Naive thymus-derived CD4-positive, alpha-beta T cell (primary cell): ENCODE measurements at places on chromosomes 5 and 9. TPM values are rescaled to one million over a fixed set of nuclear protein-coding genes. Genes with fewer than 3 reads are reported as not detected.

LECT2 gene
- total RNA-seq = not detected in 2 replicates

DDX4 gene
- total RNA-seq = not detected

FYB1 gene
- 310 and 325 TPM in 2 replicates for total RNA-seq

OR5C1 gene
- not detected for total RNA-seq

VCAN gene
- total RNA-seq = 563 TPM

CXXC5 gene
- 6.4 TPM for total RNA-seq

IFNA2 gene
- not detected for total RNA-seq

PCDHA1 gene
- not detected for total RNA-seq

- no peak for DNase-seq
Observed at GRCh38 chr9:98491828-98492227, 216.9 kb downstream of the GABBR2 start.

- no peak for DNase-seq
Observed at GRCh38 chr9:3868466-3868865, 342.7 kb upstream of the RFX3 start.

DNA sequence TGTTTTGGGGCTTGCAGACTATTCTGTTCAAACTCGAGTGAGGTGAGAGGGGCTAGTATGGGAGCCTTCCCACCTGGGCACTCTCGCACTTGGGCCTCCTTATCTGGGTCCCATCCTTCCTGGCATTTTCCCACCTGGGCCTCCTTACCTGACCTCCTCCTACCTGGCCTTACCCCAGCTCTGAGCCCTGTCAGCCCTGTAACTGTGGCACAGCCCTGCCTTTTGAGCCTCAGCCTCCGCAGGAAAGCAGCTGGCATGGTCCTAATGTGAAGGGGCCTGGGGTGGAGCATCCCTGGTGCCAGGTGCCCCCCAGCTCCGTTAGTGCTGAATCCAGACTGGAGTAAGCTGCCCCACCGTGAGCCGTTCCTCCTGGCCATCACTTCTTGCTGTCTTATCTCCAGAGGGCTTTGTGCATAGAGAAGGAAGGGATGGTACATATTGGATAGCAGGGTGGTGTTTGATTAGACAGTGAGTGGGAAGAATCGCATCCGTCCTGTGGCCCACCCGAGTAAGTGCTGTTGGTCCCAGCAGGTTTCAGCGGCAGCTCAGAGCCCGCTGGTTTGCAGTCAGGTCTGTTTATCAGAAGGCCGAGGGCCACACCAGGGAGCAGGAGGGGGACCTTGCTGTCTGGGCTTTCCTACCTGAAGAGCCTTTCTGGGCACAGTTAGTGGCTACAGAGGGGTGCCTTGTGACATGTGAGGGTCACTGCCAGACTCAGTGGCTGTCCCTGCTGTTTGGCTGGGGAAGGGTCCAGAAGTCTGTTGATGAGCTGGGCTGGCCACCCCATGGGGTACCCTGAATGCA is 76.5 kb downstream of the WNK2 start:
- no peak for DNase-seq

GRCh38 chr5:73337586-73338255 is 110.9 kb downstream of the FOXD1 start:
- no peak for DNase-seq

DNA sequence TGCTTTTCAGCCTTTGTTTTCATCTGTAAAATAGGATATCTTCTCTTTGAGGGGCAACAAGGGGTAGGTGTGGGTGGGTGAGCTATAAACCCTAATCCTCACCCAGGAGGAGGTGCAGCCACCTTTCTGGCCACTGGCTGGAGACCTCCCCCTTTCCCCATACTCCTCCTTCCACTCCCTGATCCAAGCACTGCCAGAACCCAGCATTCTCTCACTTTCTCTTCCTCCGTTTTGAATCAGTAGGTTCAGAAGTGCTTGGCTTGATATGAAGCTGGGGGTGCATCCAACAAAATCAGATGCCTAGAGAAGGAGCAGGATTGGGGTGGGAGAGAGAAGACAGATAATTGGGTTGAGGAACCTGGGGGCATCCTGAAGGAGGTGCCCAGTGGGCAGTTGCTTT is 6.8 kb upstream of the NSD1 start:
- DNase-seq = no peak

GRCh38 chr5:34673463-34674125 is 17.5 kb downstream of the RAI14 start:
- DNase-seq = no peak

- DNase-seq = no peak
Observed at GRCh38 chr5:10301266-10301665, 6.4 kb downstream of the CMBL start.

DNA sequence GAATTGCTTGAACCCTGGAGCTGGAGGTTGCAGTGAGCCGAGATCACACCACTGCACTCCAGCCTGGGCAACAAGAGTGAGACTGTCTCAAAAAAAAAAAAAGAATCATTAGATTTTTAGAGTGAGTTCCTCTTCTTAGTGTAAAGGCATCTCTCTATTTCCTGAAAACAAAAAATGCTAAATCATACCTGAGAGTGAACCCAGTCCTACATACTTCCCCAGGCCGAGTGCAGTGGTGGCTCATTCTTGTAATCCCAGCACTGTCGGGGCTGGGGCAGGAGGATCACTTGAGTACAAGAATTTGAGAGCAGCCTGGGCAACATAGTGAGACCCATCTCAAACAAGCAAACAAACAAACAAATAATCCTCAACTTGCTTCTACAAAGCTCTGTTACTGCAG is 38.2 kb upstream of the LPAR1 start:
- DNase-seq = no peak

GRCh38 chr9:89635816-89636215 is 31.0 kb downstream of the GADD45G start:
- no peak for DNase-seq

GRCh38 chr9:136996361-136997292 is at the start of gene CLIC3:
TSS of gene CLIC3 (minus strand) at chr9:136996568. CDS start at chr9:136996543, 25 bp downstream.
- no peak for DNase-seq

DNA sequence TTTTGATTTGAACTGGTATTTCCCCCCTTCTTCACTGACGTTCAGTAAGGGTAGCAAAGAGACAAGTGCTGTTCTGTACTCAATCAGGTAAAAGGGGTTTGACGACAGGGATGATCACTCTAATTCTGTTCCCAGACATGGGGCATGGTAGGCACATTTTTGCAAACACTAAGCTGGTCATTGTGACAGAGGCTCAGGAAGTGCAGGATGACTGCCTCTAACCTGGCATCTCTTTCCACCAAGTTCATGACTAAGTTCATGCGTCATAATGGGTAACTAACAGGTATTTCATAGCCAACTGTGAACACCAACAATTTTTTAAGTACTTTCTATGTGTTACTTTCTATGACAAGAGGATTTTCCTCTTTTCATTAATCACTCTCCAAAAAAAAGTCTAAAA is 166.5 kb downstream of the MAPKAP1 start:
- DNase-seq = no peak

DNA sequence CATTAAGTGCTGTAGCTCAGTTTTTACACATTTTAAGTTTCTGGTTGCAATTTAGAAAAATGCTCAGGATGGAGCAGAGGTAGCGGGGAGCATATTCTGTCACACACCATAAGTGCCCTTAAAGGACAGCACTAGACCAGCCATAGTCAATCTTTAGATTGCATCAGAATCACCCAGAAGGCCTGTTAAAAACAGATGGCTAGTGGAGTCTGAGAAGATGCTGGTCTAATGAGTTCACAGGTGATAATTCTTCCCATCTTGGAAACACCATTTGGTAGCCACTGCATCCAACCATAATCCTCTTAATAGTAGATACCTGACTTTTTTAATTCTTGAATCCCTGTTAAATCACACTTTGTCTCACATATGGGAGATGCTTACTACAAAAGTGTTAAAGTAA is 113.2 kb downstream of the CDH18 start:
- no peak for DNase-seq

DNA sequence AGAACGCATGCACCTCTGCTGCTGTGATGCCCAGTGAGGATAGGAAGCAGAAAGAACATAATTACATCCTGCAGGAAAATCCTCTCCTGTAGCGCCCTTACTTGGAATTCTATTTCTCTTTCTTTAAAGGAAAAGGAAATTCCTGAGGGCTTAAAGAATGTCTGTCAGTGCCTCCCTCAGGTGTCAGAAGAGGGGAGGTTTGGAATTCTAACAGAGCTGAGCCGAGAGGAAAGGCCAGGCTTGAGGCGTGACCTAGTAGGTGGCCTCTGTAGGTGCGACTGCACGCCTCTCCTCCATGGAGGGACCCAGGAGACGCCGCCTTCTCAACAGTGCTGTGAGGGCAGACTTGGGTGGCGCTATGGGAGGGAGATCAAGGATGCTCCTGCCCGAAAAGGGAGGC is 55.9 kb upstream of the ERCC6L2 start:
- DNase-seq = no peak

GRCh38 chr9:83622433-83622938 is 457 bp upstream of the IDNK start:
- no peak for DNase-seq

DNA sequence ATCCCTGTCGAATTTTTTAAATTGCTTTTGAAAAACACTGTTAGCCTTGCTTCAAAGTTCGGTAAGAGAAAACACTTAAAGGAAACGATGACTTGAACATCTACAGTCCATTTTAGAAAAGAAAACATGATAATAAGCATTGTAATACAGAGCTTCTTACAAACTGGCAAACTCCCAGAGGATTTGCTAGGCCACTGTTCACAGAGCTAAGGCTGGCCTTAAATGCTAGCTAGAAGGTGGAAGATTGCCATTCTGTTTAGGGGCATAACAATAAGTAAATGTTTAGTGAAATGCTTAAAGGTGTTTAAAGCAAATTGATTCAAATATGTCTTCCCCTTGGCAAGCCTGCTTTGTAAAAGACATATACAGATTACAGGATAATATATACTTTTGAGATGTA is 169.6 kb downstream of the TLE4 start:
- DNase-seq = no peak

DNA sequence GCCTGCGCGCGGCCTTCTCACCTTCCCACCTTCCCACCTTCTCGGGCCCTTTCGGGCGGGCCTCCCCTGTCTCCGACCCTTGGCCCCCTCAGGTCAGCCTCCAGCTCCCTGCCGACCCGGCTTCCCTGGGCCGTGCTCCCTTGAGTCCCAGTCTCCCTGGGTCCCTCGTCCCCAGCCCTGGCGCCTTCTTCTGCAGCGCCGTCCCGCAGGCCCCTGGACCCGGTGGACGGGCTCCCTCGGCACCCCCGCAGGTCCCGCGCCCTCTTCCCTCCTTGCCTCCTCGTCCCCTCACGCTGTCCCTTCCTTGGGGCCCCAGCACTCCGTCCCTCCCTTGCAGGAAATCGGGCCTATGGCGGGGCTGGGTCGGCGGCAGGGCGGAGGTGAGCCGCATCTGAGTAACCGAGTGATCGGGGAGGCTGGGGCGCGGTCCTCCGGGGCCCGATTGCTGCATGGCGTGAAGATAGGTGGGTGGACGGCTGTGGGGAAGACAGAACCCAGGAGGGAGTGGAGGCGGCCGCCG is 7.6 kb downstream of the ARPC5L start:
- peak; percentile 31 for DNase-seq

DNA sequence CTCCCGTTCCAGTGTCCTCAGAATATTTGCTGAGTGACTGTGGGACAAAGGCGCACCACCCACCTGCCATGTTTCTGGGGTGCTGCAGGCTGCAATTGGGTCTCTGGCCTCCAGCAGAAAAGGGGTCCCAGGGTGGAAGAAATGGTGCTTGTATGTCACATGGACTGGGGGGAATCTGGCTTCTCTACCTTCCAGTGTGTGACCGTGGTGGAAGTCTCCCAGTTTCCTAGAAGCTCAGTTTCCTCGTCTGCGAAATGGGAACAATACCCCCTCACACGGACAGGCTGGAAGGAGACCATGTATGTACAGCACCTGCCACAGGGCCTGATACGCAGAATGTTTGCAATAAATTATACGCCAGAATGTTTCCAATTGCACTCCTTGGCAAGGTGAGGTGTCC is 23.8 kb downstream of the CPLX2 start:
- DNase-seq = no peak

- no peak for DNase-seq
Observed at GRCh38 chr9:69976152-69976551, 67.5 kb upstream of the MAMDC2 start.

DNA sequence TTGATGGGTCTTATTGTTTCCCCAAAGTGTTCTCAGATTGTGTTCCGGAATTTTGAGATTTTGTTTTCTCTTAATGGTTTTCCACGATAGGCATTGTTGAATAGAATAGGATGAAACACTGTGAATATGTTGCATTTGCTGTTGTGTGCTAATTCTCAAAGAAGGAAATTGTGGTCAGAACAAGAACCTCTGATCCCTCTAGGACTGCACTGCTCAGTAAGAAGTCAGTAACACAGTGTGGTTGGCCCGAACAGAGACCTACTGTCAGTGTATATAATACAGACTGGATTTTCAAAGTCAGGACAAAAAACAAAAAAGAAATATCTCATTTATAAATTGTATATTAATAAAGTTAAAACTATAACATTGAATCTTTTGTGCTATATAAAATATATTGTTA is 494.8 kb downstream of the MAT2B start:
- DNase-seq = no peak

DNA sequence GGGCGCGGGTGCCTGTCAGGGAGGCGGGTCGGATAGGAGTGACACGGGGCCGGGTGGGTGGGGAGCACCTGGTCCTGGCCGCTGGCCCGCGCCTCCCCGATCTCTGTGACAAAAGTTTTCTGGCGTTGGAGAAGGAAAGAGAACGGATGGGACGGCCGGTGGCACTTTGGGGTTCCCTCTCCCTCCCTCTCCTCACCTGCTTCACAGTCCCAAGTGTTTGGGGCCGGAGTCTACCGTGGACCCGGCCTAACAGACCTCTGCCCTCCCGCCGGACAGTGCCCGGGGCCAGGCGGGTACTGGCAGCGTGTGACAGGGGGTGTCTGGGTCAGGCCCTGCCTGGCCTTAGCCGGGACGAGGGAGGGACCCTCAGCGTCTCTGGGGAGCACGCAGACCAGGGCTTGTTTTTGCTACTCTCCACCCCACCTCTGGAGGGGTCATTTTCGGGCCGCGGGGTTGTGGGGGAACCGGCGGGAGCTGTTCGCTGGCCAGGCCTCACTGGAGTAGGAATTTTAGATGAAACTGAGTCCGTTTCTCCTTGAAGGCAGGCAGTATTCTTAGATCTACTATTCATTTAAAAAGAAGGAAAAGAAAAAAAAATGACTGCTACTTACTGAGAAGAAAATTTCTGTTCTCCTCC is 1.7 kb downstream of the PRDM6 start:
- no peak for DNase-seq

DNA sequence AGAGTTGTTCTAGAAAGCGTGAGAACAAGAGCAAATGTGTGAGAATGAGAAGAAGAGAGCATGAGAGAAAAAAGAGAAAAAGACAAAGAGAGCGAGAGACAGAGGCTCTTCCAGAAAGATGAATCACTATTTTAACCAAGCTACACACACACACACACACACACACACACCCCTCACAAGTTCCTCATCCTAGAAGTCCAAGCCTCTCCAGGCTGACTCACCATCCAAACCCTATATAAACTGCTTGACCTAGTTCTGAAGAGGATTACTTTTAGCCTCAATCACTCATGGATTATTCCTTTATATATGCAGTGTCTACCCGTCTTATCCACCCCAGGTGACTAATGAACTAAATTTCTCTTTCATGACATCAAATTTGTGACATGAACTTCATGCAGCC is 37.6 kb downstream of the C9orf57 start:
- no peak for DNase-seq

GRCh38 chr5:133222979-133223378 is 171.2 kb downstream of the HSPA4 start:
- no peak for DNase-seq

GRCh38 chr9:130847306-130848217 is 12.5 kb downstream of the ABL1 start:
- DNase-seq = no peak

GRCh38 chr9:33415501-33416038 is 13.2 kb upstream of the AQP7 start:
- DNase-seq = peak; percentile 97

GRCh38 chr9:114385397-114386181 is 2.2 kb downstream of the AKNA start:
- DNase-seq = peak; percentile 81

- no peak for DNase-seq
Observed at GRCh38 chr9:4382722-4383317, 83.0 kb upstream of the GLIS3 start.
